ENCODE measurements at places on chromosomes 16 and 17.

DNA sequence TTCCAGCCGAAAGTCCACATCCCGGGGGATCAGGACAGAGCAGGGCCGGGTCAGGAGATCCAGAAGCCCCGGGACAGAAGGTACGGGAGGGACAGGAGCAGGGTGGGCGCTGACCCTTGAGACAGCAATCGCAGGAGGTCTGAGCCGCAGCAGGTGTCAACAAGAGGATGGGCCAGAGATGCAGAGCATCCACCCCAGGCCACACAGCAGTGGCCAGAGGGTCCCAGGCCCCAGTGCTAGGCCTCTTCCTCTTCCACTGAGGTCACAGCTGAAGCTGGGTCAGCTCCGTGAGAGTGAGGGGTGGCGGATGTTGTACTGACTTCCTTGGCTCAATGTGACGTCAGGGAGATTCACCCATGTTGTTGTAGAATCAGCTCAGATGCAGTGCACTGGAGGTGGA is 8.7 kb upstream of the RNF213 start:
- no peak for DNase-seq

- DNase-seq: no peak
Measured at GRCh38 chr17:82970818-82971590, 108.4 kb upstream of the METRNL start.

DNA sequence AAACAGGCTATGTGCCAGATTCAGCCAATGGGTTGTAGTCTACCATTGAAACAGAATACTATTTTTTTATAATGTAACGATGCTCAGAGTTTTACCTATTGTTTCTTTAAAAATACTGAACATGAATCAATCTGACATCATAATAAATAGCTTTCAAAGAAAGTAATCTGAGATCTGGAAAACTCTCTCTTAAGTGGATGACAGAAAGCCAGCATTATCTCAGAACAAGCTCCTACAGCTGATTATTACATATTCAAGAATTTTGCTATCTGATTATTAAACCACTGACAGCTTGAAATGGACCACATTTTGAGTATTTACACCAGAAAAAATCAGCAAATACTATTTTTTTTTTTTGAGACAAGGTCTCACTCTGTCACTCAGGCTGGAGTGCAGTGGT is 484.2 kb upstream of the SOX9 start:
- no peak for DNase-seq

GRCh38 chr16:63457869-63458268 is 1421.6 kb upstream of the CDH8 start:
- no peak for DNase-seq

DNA sequence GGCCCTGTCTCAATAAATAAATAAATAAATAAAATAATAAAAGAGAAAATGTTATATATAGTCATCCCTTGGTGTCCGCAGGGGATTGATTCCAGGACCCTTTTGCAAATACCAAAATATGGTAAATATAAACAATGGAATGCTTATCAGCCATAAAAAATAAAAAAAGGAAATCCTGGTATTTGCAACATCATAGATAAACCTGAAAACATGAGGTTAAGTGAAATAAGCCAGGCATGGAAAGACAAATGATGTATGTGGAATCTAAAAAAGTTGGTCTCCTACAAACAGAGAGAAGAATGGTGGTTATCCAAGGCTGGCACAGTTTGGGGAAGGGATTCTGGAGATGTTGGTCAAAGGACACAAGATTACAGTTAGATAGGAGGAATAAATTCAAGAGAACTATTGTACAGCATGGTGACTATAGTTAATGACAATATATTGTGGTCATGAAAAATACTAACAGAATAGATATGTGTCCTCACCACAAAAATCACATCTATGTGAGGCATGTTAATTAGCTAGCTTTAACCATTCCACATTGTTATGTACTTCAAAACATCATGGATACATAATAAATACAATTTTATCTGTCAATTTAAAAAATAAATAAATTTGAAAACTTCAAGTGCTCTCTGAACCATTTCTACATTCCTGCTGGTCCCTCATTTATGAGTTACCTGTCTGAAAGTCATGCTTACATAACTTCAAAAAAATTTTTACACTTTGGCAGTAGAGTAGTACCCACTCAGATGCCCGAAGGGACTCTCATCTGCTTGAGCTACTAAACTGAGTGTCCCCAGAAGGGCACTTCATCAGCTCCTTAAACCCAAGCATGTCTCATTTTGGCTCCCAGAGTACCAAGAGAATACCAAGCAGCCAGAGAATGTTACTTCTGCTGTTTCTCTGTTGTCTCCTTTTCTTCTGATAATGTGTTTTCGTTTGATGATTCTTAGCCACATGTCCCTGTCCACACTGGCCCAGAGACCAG is 26.6 kb downstream of the N4BP1 start:
- DNase-seq: no peak

- no peak for DNase-seq
Measured at GRCh38 chr17:59733697-59734096, 26.2 kb downstream of the VMP1 start.

- DNase-seq: no peak
Measured at GRCh38 chr17:44037471-44037870, 22.7 kb upstream of the TMEM101 start.

GRCh38 chr17:19433255-19433654 is 22.2 kb downstream of the RNF112 start:
- no peak for DNase-seq

- DNase-seq: no peak
Measured at GRCh38 chr16:86288716-86289294, 221.5 kb upstream of the FOXF1 start.

GRCh38 chr17:50381920-50382319 is 8.9 kb downstream of the EME1 start:
- DNase-seq: no peak

DNA sequence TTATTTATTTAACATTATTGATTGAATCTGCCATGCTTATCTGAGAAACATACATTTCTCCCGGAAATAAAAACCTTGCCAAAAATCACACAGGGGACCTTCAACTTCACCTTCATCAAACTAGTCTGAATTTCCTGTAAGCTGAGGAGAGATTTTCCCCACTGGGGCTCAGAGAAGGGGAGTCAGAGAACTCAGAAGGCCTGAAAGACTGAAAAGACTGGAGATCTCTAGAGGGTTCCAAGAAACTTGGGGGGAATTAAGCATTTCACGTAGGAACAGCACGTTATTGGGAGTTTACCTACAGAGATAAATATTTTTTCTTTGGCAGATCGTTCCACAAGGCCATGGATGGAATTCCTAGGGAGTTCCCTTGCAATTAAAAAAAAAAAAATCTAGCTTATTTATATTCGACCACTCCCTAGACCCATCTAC is 528 bp upstream of the NOL11 start:
- peak; percentile 58 for DNase-seq

GRCh38 chr17:34980681-34981537 is 597 bp downstream of the LIG3 start:
- DNase-seq: peak; percentile 82

DNA sequence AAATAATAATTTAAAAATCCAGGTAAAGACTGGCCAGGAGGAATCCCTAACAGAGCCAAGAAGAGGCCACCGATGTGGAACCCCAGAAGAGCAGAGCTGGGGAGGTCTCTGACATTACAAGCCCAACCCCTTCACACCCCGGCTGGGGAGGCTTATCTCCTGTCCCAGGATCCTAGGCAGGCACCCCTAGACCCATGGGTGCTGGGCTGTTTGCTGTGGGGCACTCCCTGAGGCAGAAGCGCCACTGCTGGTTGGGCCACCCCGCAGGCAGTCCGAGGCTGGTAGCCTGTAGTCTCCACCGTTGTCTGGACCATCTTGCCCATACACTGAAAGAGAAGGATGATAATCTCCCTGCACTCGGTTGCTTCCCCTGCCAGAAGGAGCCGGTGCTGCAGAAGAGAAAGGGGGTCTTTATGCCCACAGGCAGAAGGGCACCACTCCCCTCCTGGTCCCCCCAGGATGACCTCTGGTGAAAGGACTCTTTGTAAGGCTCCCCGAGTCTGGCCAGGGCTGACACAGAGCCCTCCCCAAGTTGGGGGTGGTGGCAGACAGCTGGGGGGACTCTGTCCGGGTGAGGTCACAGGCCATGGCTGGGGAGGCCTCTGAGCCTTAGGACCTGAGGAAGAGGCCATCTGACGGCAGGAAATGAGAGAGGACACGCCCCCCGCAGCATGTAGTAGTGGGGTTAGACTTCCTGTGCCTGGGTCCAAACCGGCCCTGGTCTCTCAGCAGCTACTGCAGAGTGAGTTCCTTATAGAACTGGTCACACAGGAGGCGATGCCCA is 34.2 kb downstream of the CFAP20 start:
- DNase-seq: no peak

GRCh38 chr16:87580855-87581261 is 21.4 kb upstream of the JPH3 start:
- DNase-seq: no peak

GRCh38 chr16:29738514-29738913 is 7.3 kb downstream of the C16orf54 start:
- no peak for DNase-seq

DNA sequence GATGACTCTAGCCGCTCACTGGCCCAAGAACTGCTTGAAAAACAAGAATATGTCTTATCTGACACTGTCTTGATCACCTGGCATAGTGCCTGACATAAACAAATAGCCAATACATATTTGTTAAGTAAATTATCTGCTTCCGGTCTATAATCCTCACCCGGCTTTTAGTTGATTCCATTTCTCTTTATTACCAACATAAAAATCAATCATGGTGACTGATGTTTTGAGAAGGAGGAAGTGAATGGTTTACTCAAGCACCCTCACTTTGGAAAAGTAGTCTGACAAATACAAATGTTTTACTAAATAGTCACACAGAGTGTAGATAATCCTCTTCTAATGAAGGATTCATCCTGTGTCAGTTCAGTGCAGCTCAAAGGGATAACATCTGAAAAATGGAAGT is 47.0 kb downstream of the SKAP1 start:
- DNase-seq: no peak

DNA sequence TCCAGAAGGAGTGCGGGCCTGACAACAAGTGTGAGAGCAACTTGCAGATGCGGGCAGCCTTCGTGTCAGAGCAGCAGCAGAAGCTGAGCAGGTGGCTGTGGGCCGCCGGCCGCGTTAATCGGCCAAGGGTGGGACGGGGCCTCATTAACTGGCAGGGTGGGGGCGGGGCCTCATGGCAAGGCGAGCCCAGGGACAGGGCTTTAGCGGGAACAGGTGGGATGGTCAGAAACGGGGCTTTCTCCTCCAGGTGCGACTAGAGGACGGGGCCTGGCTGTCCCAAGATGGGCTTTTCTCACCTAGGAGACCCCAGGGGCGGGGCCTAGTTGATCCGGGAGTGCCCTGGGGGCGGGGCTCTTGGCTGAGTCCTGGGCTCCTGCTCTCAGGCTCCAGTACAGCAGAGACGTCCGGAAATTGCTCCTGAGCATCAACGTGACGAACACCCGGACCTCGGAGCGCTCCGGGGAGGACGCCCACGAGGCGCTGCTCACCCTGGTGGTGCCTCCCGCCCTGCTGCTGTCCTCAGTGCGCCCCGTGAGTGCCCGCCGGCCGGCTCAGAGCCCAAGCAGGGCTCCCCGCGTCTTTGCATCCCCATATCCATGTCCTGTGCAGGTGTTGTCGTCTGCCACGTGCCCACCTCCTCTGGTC is 18.4 kb upstream of the PDK2 start:
- no peak for DNase-seq

- DNase-seq: no peak
Measured at GRCh38 chr17:19470530-19471261, 59.7 kb downstream of the RNF112 start.

DNA sequence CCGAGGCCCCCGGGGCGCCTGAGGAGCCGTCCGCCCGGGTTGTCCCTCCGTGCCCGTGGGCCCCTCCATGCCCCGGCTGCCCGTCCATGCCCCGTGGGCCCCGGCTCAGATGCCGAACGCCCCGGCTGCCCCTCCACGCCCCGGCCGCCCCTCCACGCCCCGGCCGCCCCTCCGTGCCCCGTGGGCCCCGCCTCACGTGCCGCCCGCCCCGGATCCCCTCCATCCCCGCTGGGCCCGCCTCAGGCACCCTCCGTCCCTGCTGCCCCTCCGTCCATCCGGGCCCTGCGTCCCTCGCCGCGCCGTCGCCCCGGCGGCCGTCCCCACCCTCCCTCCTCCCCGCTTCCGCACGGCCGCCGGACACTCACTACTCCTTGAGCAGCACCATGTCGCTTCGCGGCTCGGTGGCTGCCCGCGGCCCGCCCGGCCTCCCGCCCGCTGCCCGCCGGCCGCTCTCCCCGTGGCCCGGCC is 382 bp downstream of the PITPNA start:
- no peak for DNase-seq

- peak; percentile 85 for DNase-seq
Measured at GRCh38 chr16:53435066-53435688, 906 bp downstream of the RBL2 start.

DNA sequence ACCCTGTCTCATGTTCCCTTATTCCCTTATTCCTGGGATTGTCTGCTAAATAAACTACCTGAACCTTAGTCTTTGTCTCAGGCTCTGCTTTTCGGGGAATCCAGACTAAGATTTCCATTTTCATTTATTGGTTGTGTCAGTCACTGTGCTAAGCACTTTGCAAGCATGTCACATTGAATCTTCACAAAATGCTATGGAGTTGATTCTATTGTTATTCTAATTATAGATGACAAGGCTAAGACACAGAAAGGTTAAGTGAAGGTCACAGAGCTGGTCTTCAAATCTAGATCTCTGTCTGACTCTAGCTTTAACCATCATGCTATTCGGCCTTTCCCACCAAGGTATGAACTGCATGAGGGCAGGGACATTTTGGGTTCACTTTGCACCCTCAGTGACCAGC is 13.4 kb upstream of the CES5A start:
- DNase-seq: no peak

Measured in putamen (tissue), 1 donor.